ENCODE measurements at places on chromosomes 6 and 20.

DNA sequence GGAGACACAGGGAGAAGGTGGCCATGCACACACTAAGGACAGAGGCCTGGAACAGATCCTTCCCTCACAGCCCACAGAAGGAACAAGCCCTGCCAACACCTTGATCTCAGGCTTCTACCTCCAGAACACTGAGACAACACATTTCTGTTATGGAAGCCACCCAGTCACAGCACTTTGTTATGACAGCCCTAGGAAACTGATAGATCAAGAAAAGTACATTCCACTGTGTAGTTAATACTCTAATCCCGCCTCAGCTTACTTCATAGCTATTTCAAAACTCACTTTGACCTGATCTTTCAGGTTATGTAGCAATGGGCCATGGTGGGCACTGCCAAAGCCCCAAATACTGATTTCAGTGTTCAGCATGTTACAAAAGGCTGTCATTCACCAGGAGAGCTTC lies 66.8 kb downstream of the CD24 start:
- DNase-seq = no peak

- no peak for DNase-seq
Observed at GRCh38 chr20:59835057-59835447, 98.4 kb downstream of the SYCP2 start.

DNA sequence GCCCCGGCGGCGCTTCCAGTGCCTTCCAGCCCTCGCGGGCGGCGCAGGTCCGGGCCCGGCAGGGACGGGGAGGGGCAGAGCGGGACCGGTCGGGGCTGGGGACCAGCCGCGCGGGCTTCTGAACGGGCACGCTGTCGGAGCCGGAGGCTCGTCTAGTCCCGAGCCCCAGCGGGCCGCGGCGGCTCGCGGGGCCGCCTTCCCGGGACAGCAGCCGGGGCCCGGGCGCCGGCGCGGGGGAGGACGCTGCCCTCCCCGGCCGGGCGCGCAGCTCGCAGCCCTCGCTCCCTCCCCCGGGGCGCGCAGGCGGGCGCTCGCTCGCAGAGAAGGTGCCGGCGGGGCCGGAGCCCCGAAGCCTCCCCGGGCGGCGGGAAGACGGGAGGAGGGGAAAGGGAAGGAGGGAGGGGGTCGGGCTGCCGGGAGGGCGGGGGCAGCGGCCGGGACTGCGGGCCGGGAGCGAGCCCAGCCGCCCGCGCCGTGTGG lies 696 bp upstream of the SIRPA start:
- DNase-seq = no peak

DNA sequence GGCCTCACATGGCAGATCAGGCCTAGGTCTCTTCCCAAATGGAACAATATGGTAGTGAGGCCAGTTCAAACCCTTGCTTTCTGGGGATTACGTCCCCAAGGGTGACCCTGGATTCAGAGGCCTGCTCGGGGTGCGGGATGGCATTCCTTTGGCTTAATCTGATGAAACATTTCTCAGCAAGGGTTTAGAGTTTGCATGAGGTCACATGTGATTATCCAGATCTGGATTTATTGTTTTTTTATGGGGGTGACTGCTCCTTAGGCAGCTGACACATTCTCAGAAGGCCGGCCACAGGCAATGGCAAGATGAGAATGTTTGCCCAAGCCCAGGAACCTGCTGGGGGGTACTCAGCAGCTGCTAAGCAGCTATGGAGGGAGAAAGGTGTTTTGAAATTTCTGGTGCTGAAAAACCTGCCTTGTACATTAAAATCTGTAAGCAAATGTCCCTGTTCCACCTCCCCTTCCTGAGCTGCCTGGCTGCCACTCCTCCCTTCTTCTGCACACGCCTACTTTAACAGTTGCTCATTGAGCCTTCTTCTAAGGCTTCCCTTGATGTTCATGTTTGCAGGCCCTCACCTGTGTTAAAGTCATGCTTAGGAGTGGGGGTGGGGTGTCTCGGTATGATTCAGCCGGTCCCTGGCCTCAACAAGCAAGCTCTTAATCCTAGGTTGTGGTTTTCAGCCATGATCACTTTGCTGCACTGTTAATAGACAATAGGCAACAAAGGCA lies 37.9 kb upstream of the FUCA2 start:
- no peak for DNase-seq

DNA sequence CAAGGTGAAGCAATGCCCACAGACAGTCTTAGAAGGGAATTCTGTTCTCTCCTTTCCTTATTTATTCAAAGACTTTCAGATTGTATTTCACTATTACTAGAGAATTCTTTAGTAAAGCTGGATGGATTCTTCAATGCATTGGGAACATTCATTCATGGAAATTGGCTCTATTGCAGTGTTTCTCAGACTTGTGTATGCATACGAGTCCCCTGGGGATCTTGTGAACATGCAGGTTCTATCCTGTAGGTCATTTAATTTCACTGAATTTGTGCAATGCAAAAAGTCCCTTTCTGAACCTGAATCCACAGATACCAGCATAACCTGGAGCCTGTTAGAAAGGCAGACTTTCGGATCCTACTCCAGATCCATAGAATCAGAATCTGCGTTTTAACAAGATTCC lies 160.9 kb upstream of the AHI1 start:
- no peak for DNase-seq

GRCh38 chr6:100335991-100336390 lies 128.7 kb downstream of the SIM1 start:
- no peak for DNase-seq

GRCh38 chr20:53693262-53693871 lies 99.7 kb upstream of the ZNF217 start:
- DNase-seq = no peak

- DNase-seq = no peak
Observed at GRCh38 chr6:41963371-41963770, 21.8 kb upstream of the CCND3 start.

DNA sequence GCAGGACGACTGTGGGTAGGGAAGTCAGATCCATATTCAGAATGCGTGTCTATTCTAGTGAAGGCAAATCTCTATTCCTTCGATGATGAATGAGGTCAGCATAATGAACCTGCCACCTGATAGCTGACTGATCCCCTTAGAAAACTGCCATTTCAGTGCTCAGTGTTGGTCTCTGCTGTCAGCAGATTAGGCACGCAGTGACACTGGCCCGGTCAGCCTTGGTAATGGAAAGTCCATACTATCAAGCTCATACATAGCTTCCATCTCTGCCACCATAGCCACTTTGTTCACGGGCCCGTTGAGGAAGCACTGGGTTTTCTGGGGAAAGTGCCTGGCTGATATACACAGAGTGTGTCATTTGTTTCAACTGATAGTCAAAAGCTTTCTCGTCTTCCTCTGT lies 54.0 kb downstream of the C6orf52 start:
- no peak for DNase-seq

GRCh38 chr6:28215425-28215824 lies 9.7 kb upstream of the ZSCAN9 start:
- no peak for DNase-seq
